ENCODE measurements at places on chromosomes 11 and 22. TPM values are rescaled to one million over a fixed set of nuclear protein-coding genes. Genes with fewer than 3 reads are reported as not detected.

DNA sequence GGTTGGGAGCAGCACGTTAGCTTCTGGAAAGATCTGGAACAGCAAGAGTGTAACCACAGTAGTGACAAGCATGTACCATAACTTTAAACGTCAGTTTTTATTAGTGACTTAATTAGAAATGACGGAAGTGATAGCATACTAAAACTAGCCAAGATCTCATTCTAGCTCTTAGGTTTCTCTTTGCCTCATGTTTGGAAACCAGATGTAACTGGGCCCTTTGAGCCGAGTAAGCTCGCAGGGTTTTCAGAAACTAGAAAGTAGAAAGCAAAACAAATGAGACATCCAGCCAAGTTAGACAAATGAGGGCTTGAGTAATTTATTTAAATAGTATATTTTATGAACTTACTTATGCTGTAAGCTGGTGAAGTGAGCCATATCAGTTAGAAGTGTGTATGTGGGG, 40.2 kb upstream of the SLC5A12 start:
- peaks cover 29% of the 10 kb centered on the region for H3K4me1 ChIP-seq
- H3K27ac ChIP-seq = no peak overlapping the region
- DNase-seq = no peak
- no peaks in the 10 kb centered on the region for H3K36me3 ChIP-seq
- no peak overlapping the region for H3K4me3 ChIP-seq

- peaks cover 12% of the 10 kb centered on the region for H3K36me3 ChIP-seq
- H3K4me3 ChIP-seq = no peak overlapping the region
- no peak for DNase-seq
- no peaks in the 10 kb centered on the region for H3K27me3 ChIP-seq
- no peak overlapping the region for H3K27ac ChIP-seq
Measured at GRCh38 chr22:20036535-20037392, 15.9 kb downstream of the TANGO2 start.

DNA sequence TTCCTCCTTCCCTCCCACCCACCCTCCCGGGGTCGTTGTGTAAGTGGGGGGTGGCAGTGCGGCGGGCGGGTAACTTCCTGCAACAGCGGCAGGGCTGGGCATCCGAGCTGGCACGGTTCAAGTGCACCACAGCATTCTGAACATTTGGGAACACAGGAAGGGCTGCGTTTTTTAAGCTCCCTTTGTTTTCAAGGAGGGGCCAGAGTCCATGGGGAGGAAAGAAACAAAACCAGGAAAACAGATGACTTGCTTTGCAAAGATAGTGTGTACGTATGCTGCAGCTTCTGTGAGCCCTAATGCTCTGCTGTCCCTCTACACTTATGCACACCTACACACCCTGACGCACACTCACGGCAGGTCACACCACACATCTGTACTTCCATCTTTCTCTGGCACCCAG, 152.5 kb downstream of the FBXO7 start:
- no peaks in the 10 kb centered on the region for H3K36me3 ChIP-seq
- peaks cover 2% of the 10 kb centered on the region for H3K27me3 ChIP-seq
- H3K27ac ChIP-seq = no peak overlapping the region
- H3K4me3 ChIP-seq = no peak overlapping the region
- DNase-seq = no peak

DNA sequence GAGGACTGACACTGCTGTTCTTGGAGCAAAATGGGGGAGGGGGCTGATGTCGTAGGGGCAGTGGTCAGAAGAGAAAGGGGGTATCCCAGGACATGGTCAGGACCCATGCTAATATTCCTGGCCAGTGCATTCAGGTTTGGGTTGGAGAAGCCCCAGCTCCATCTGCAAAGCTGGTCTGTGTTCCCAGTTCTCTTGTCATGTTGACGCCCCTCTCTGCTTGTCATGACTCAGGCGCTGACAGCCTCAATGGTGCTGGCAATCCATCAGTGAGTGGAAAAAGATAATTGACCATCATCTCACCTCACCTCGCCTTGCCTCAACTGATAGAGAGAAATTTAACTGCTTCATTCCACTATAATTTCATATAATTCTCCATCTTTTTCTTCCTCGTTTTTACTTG, 283.1 kb upstream of the CADM1 start:
- H3K4me1 ChIP-seq = peaks cover 4% of the 10 kb centered on the region
- no peak for DNase-seq
- H3K4me3 ChIP-seq = no peak overlapping the region
- H3K27ac ChIP-seq = no peak overlapping the region
- H3K27me3 ChIP-seq = no peaks in the 10 kb centered on the region
- peaks cover 1% of the 10 kb centered on the region for H3K36me3 ChIP-seq

Gene OR52R1
- total RNA-seq = not detected

Gene SCGB1C1
- not detected for total RNA-seq
